Sigmoid colon (tissue), 7 donors: ENCODE measurements at places on chromosomes 12 and 14. TPM values are rescaled to one million over a fixed set of nuclear protein-coding genes. Genes with fewer than 3 reads are reported as not detected.

DNA sequence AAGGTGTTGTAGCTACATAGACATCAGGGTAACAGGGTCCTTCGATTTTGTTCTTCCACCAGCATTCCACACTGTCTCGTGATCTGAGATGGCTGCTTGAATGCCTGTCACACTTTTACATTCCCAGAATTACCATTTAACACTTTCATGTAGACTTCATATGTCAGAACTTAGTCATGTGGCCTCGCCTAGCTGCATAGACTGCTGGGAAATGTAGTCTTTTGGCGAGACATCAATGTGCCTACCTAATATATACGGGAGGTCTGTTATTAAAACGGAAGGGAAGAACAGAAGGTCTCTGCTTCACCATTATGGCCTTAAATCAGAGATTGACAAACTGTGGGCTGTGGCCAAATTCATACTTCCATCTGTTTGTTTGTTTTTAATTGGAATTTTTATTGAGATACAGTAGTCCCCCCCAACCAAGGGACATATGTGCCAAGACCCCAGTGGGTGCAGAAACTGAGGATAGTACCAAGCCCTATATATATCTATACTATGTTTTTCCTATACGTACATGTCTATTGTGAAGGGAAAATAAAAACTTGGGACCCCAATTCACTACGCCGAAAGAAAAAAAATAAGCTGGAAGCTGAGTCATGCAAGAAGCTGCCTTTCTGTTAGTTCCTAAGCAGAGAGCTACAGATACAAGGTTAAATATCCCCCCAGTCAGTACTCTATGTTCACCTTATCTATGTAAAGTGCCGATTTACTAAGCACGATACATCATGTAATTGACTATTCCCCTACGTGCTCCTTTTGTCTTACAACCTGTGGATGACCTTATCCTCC lies 11.3 kb upstream of the HRK start:
- H3K4me3 ChIP-seq: no peak overlapping the region
- no peaks in the 10 kb centered on the region for H3K36me3 ChIP-seq

The FGD6 gene
- total RNA-seq: 53.5 TPM

DNA sequence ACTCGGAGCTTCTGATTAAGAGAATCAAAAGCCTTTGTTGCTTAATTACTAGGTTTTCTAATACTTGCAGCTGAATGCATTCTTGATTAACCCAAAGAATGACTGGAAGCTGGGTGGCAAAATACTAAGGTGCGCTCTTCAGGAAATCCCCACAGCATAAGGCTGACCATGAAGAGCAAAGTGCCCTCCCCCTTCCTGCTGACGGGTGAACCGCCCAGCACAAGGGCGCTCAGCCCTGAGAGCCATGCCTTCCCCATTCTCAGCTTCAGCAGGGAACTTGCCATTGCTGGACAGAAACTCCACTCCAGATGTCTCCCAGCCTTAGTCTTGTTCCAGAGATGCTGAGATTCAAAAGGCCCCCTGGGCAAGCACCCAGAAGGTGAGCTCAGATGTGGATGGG lies 27.2 kb upstream of the FBRSL1 start:
- peaks cover 6% of the 10 kb centered on the region for H3K27me3 ChIP-seq
- no peaks in the 10 kb centered on the region for H3K36me3 ChIP-seq
- DNase-seq: no peak
- H3K4me1 ChIP-seq: no peaks in the 10 kb centered on the region

- H3K4me1 ChIP-seq: peaks cover 17% of the 10 kb centered on the region
- H3K27ac ChIP-seq: no peak overlapping the region
- H3K36me3 ChIP-seq: no peaks in the 10 kb centered on the region
- H3K4me3 ChIP-seq: no peak overlapping the region
- H3K27me3 ChIP-seq: no peaks in the 10 kb centered on the region
These were observed 12.6 kb downstream of the TMTC1 start for GRCh38 chr12:29771165-29771564.
